ENCODE measurements at places on chromosomes 3 and 15. TPM values are rescaled to one million over a fixed set of nuclear protein-coding genes. Genes with fewer than 3 reads are reported as not detected.

DNA sequence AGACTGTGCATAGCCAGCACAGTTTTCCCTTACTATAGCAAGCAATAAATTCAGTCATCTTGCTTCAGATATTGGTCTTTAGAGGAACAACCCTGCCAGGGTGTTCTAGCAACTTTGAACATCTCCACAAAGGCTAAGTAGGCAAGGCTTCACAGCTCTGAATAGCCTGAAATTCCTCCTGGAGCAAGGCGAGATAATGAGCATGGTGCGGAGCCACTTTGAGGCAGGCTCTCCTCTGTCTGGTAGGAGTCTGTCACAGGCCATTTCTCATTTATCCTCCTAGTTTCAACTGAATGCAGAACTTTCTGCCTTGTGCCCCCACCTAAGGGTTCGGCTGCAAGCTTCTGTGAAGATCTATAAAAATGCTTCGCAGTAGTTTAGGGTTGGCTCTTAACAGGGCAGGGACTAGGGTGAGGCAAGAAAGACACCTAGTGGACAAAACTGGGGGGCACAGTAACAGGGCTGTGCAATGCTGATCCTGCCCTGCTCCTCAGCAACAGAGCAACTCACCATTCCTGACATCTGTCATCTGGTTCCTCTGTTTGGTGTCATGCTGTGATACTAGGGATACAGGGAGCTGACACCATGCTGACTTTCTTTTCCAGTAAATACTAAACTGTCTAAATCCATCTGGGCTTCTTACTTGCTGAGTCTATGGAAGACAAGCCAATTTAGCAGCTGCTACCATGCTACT, 16.6 kb upstream of the EHHADH start:
- no peaks in the 10 kb centered on the region for H3K4me1 ChIP-seq
- no peak for DNase-seq
- no peaks in the 10 kb centered on the region for H3K27me3 ChIP-seq
- H3K4me3 ChIP-seq: no peak overlapping the region
- no peaks in the 10 kb centered on the region for H3K36me3 ChIP-seq

RCCD1 gene
- 6.0 TPM for total RNA-seq

DNA sequence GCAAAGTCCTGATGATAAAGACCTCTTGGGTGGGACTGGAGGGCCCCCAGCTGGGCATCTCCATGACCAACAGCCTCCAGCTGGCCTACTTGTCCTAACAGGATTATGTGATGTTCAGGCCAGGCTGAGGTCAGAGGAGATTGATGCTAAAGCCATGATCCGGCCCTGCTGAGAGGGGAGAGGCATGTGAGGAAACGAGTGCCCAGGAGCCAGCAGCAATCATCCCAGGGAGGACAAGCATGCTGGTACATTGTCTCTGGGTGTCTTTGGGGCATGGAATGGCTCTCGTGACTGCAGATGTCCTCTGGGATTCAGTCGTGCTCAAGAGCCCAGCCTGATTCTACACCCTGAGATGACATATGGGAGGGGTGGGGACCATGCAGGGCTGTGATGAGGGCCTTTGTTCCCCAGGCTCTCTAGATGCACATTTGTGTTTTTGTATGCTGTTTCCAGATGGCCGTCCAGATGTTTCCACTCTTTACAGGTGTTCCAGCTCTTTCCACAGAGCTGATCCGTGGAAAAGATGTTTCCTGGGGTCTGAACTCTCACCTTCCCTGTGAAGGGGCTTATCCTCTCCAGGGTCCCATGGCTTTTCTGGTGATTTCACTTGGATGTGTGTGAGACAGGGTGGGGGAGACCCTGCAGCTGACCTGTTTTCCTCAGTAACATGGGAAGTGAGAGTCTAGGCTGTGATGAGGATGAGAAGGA, 20.2 kb downstream of the SLC24A1 start:
- H3K27ac ChIP-seq: no peak overlapping the region
- H3K27me3 ChIP-seq: no peaks in the 10 kb centered on the region
- no peaks in the 10 kb centered on the region for H3K36me3 ChIP-seq
- no peak overlapping the region for H3K4me3 ChIP-seq
- H3K4me1 ChIP-seq: no peaks in the 10 kb centered on the region

GRAMD2A gene
- total RNA-seq: not detected

DNA sequence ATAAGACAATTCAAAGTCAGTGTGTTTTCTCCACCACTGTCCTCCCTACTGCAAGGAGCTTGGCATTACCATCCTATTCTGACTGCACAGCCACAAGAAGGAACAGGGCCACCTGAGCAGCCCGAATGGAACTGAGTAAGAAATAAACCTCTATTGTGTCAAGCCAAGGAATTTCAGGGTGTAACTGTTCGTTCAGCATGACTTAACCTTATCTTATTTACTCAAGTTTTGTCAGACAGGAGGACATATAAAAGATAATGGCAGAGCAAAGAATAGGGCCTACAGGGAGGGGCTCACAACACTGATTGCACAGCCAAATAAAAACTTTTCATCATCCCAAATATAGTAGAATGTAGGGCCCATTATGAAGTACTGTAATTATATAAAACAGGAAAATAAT, 236.1 kb downstream of the NEK10 start:
- H3K36me3 ChIP-seq: no peaks in the 10 kb centered on the region
- H3K4me3 ChIP-seq: no peak overlapping the region
- no peak for DNase-seq
- H3K27me3 ChIP-seq: no peaks in the 10 kb centered on the region
- H3K27ac ChIP-seq: no peak overlapping the region
- H3K4me1 ChIP-seq: no peaks in the 10 kb centered on the region

DNA sequence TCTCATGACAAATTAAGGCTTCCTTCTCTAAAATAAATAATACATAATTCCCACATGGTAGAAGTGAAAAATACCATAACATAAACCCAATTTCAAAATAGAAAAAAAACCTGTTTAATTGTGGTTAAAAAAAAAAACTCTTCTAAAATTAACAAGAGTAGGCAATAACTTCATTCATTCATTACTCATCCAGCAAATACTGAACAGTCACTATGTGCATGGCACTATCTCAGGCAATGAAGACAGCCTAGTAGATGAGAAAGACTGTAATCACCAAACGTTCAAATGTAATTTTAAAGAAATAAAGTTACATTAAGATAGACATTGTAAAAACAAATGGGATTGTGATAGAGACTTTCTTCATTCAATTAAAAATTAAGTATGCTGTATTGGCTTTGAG, 43.4 kb downstream of the TFDP2 start:
- H3K27me3 ChIP-seq: no peaks in the 10 kb centered on the region
- no peak for DNase-seq
- no peak overlapping the region for H3K27ac ChIP-seq
- H3K36me3 ChIP-seq: no peaks in the 10 kb centered on the region
- no peak overlapping the region for H3K4me3 ChIP-seq

PP2D1 gene
- total RNA-seq: not detected

DNA sequence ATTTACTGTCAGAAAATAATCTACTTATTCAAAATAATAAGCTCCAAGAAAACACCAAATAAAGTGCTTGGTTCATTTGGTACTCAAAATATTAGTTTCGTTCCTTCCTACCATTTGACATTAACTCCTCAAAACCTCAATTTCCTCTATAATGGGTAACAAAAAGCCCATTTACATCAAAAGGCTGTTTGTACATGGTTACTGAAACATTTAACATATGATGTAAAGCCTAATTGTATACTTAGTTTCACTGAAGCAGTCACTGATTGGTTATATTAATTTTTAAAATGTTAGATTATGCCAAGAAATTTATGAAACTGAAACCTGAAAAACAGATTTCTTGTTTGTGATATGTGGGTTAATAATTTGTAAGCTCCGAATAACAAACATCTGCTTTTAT, 14.7 kb downstream of the XRN1 start:
- no peak for DNase-seq
- no peak overlapping the region for H3K4me3 ChIP-seq
- H3K4me1 ChIP-seq: no peaks in the 10 kb centered on the region
- no peaks in the 10 kb centered on the region for H3K27me3 ChIP-seq
- no peak overlapping the region for H3K27ac ChIP-seq

SLC6A1 gene
- not detected for total RNA-seq

DNA sequence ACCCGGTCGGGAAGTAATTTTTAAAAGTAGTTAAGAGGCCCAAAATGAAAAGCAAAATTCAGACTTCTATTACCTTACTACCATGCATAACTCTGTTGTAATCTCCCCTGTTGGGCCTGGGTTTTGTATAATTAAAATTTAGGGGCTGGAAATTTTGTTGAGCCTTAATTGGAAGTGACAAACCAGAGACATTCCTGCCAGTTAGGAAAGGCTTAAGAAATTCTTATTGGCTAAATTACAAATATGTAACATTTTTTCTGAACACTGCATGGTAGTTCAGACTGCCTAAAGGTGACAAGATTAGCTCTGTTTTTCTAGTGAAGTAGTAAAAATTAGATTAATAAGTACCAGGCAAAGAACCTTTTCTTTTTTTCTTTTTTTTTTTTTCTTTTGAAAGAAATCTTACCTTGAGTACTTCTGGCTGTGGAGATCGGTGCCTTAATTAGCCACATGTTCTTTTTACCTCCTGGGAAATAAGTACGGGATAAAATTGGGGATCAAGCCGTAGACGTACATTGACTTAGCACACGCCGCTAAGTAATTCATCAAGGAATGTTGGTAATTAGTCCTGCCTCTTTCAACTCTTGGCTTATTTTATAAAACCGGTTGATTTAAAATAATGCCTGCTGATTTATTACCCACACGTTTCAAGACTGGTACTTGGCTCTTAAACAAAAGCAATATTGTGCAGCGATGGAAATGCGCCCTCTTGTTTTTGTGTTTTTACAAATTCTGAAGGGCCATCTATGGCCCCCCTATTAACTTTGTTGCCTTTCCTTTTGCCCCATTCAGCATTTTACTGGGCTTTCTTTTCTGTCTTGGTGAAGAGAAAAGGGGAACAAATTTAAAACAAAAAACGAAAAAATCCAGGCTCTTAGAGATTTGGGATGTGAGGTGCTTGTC, 111.2 kb upstream of the SAMMSON start:
- H3K4me3 ChIP-seq: no peak overlapping the region
- H3K27ac ChIP-seq: no peak overlapping the region
- no peak for DNase-seq
- H3K4me1 ChIP-seq: no peaks in the 10 kb centered on the region

DNA sequence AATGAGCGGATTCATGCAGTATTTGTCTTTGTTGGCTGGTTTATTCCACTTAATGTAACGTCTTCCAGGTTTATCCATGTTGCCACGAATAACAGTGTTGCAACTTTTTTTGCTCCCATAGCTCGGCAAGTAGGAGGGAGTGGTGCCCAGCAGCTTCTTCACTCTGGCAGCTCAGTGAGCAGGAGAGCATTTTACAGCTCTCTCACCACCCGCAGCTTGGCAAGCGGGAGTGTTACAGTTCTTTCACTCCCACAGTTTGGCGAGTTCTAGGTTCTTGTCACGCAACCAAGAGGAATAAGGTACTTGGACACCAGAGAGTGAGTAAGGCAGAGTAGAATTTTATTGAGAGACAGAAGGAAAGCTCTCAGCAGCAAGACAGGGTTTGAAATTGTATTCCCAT, 935.2 kb downstream of the TBL1XR1 start:
- no peak for DNase-seq
- no peak overlapping the region for H3K4me3 ChIP-seq
- no peaks in the 10 kb centered on the region for H3K36me3 ChIP-seq

GRCh38 chr3:182683453-182683852, 109.9 kb upstream of the ATP11B start:
- H3K4me1 ChIP-seq: no peaks in the 10 kb centered on the region
- DNase-seq: peak; percentile 60
- H3K27ac ChIP-seq: no peak overlapping the region
- no peaks in the 10 kb centered on the region for H3K36me3 ChIP-seq
- no peak overlapping the region for H3K4me3 ChIP-seq

STXBP5L gene
- total RNA-seq: not detected

- H3K4me1 ChIP-seq: no peaks in the 10 kb centered on the region
- DNase-seq: no peak
- H3K36me3 ChIP-seq: no peaks in the 10 kb centered on the region
- no peaks in the 10 kb centered on the region for H3K27me3 ChIP-seq
- no peak overlapping the region for H3K27ac ChIP-seq
Observed at GRCh38 chr3:21356402-21356801, 394.6 kb downstream of the ZNF385D start.

EPHA3 gene
- total RNA-seq: not detected

DNA sequence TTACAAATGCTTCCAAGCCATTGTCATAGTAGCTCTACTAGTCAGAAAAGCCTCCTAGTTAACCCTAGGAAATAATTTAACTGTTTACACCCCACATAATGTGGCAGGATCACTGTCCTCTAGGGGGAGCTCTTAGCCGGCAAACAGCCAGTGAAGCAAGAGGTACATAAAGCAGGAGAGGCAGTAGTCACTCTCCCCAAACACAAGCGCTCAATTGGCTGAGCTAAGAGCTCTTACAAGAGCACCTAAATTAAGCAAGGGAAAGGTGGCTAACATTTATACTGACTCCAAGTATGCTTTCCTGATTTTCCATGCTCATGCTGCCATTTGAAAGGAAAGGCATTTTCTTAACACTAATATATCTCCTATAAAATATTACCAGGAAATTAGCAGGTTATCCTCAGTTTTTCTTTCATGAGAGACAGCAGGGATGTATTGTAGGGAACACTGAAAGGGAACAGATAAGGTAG, 37.6 kb downstream of the NCEH1 start:
- no peak overlapping the region for H3K4me3 ChIP-seq
- no peaks in the 10 kb centered on the region for H3K4me1 ChIP-seq
- H3K27me3 ChIP-seq: no peaks in the 10 kb centered on the region

CCDC13 gene
- 1.5 TPM for total RNA-seq
